Testis (tissue), 5 donors: ENCODE measurements at places on chromosomes 12 and 14. TPM values are rescaled to one million over a fixed set of nuclear protein-coding genes. Genes with fewer than 3 reads are reported as not detected.

The LRP1-AS gene
- polyA plus RNA-seq = not detected

The TNS2 gene
- 47.0 TPM for polyA plus RNA-seq

The RAB35 gene
- polyA plus RNA-seq = 24.4 TPM

The LRRIQ1 gene
- 9.6 TPM for polyA plus RNA-seq

The ETFBKMT gene
- 6.6 TPM for polyA plus RNA-seq

The PLA2G1B gene
- 3.6 TPM for polyA plus RNA-seq

The CHST11 gene
- polyA plus RNA-seq = 5.1 TPM

The B3GNT4 gene
- polyA plus RNA-seq = 2.1 TPM

The CPNE6 gene
- 5.7 TPM for polyA plus RNA-seq

The CLMN gene
- 134 TPM for polyA plus RNA-seq

The ZNF84 gene
- 19.3 TPM for polyA plus RNA-seq

The UNG gene
- polyA plus RNA-seq = 55.3 TPM

The RPL10L gene
- polyA plus RNA-seq = 182 TPM

The PARP11 gene
- 16.8 TPM for polyA plus RNA-seq

The MFAP5 gene
- 41.1 TPM for polyA plus RNA-seq

The HOXC11 gene
- polyA plus RNA-seq = 0.18 TPM

The SDSL gene
- polyA plus RNA-seq = 16.3 TPM

The RNASE1 gene
- 1,880 TPM for polyA plus RNA-seq
